ENCODE measurements at places on chromosomes 4 and X.

DNA sequence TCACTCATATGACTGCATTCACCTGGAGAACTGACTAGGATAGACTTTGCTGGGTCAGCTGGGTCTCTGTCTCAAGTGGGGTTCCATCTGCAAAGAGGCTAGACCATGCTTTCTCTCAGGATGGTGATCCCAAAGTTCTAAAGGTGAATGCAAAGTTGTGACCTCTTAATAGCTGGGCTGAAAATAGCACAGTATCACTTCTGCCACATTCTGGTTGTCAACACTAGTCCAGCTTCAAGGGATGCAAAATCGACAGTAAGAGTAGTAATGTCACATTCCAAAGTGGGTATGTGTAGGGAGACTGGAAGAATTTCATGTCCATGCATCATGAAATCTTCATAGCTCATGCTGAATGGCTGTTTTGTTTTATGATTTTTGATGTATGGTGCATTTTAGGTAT is 414.6 kb downstream of the PCDH7 start:
- DNase-seq = no peak

GRCh38 chr4:147546349-147546748 is 65.5 kb downstream of the EDNRA start:
- DNase-seq = no peak

- peak; percentile 0 for DNase-seq
Measured at GRCh38 chrX:38627683-38628082, 66.3 kb downstream of the TSPAN7 start.

- no peak for DNase-seq
Measured at GRCh38 chrX:66004928-66005829, 34.7 kb downstream of the VSIG4 start.

GRCh38 chrX:43716144-43716543 is 60.0 kb downstream of the MAOA start:
- DNase-seq = no peak

DNA sequence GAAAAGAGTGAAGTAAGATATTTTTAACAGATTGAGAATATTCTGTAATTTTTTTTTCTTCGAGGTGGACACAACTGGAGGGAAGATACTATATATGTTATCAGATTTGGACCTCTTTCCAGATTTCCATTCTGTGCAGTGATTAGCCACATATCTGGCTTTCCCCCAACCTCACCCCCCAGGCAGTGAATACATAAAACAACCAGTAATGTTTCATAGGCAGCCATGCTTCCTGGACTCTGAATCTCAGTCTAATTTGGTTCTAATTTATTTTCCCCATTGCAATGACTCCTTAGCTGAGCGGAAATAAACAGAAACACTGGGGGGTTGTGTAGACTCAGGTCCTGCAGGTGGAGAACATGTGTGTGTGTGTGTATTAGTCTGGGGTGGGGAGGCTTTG is 226.5 kb downstream of the FBXW7 start:
- no peak for DNase-seq

GRCh38 chr4:11549525-11549924 is 120.8 kb upstream of the HS3ST1 start:
- DNase-seq = no peak

DNA sequence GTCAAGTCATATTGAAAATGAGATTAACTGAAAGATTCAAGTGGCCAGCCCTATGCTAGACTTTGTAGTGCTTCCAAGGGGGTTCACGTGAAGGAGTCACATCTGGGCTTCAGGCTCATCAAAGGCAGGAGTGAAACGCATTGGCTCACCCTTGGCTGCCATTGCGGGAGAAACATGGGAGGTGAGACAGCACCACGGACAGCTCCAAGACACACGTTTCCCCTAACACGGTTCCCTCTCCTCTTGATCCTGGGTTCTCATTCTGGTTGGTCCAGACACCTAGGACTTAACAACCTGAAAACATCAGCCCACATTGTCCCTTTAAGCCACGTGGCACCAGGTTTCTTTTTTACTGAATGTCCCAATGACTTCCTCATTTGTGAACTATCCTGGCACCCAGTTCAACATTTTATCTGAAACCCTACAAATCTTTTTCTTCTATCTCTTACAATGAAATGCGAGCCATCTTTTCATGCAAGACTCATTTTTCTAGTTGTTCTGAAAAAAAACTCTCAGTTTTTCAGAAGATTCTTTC is 279.0 kb upstream of the VCX3A start:
- no peak for DNase-seq

- no peak for DNase-seq
Measured at GRCh38 chr4:128940971-128941370, 131.5 kb downstream of the JADE1 start.

DNA sequence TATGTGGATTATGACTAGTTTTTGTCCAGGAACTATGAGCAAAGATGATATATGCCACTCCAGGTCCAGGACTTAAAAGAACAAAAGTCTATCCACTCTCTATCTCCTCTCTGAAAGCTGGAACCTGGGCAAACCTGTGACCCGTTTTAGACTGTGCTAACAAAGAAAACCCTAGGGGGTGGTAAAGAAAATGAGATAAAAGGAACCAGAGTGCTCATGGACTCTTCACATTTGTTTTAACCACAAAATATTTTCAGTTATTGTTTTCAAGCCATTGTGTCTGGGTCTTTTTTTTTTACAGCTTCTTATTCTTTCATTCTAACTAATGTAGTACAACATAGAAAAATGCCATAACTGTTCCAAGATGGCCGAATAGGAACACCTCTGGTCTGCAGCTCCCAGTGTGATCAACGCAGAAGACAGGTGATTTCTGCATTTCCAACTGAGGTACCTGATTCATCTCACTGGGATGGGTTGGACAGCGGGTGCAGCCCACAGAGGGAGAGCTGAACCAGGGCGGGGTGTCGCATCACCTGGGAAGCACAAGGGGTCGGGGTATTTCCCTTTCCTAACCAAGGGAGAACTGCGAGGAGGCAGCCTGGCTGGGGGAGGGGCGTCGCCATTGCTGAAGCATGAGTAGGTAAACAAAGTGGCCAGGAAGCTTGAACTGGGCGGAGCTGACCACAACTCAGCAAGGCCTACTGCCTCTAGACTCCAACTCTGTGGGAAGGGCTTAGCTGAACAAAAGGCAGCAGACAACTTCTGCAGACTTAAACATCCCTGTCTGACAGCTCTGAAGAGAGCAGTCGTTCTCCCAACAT is 45.1 kb downstream of the CHM start:
- no peak for DNase-seq

GRCh38 chr4:156763511-156763910 is 208.1 kb downstream of the PDGFC start:
- no peak for DNase-seq

DNA sequence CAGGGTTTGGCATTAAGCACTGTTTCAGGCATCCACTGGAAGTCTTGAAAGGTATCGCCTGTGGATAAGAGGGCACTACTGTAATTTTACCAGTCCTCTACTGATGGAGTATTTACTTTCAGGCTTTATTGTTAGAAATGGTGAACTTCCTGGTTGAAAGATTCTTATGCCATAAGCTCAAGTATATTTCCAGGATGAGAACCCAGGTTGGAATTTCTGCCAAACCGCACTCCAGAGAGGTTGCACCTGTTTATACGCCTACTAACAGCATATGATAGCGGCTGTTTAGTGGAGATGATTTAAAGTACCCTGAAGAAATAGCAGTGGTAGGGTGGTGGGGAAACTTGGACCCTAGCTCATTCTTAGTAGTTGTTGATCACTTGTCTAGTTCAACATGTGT is 9.9 kb downstream of the FNIP2 start:
- DNase-seq = no peak

DNA sequence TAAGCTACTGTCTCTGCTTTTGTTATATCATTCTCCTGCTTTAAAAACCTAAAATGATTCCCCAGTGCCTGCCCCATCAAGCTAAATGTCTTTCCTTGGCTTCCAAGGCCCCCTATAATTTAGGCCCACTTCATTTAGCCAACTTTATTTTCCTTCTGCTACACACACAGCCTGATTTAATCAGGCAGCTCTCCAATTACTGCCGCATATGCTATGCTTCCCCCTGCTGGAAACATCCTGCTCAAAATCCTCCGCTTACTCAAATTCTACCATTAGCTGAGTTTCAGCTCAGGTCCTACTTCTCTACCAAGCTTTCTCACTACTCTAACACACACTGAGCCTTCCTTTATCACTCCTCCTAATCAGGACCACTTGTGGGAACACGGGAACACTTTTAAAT is 17.0 kb downstream of the LAMP2 start:
- DNase-seq = no peak

DNA sequence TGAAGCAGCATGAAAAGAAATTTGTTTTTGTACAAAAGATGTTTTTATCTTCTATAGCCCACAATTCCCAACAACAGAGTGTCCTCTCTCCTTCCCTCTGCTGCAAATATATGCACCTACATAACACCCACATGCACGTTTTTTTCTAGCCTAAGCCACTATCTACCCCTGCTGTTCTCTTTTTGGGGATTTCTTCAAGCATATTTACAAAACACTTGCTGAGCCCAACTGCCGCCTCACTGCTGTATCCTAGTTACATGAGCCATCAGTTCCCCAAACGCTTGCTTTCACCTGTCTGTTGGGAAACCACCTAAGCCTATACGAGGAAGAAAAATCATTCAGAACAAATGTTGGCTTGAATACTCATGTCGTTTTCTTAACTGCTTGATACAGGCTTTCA is 127.2 kb downstream of the CHRNA9 start:
- DNase-seq = no peak

GRCh38 chr4:108097990-108098553 is 70.7 kb downstream of the LEF1 start:
- DNase-seq = no peak

DNA sequence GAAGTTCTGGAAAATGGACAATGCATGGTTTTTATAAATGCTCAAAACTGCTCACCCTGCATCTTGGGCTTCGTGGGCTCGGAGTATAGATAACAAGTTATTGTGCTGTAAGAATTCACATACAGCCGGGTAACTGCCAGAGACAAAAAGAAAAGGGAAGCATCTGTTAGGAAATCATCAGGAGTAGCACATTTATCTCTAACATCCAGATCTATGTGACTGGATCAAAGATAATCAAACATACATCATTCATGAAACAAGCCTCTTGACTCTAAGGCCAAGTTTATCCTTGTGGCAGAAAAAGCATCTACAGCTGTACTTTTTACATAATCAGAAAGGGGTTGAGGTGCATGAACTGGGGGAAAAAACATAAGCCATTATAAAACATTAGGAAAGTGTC is 264.2 kb downstream of the PPP3CA start:
- DNase-seq = no peak

DNA sequence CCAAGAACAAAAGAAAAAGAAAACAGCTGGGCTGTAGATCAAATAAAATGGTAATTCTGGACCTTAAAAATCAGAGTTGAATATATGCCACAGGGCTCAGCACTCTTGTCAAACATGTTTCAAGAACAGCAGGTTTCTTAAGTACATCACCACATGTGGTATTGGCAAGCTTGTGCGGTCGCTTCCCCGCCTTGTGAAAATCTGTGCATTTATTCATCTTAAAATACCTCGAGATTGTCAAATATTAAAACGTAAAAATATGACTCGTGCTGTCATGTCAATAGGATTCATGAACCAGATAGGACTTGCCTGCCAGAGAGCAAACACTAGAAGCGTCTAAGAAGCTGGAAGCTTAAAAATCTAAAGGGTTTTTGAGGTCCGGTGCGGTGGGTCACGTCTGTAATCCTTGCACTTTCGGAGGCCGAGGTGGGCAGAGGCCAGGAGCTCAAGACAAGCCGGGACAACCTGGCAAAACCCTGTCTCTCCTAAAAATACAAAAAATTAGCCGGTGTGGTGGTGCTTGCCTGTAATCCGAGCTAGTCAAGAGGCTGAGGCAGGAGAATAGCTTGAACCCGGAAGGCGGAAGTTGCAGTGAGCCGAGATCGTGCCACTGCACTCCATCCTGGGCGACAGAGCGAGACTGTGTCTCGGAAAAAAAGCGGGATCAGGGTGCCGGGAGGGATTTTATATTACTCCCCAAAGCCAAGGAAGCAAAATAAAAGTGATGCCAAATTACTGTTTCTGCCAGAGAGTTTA is 40.2 kb upstream of the TMEM154 start:
- no peak for DNase-seq

DNA sequence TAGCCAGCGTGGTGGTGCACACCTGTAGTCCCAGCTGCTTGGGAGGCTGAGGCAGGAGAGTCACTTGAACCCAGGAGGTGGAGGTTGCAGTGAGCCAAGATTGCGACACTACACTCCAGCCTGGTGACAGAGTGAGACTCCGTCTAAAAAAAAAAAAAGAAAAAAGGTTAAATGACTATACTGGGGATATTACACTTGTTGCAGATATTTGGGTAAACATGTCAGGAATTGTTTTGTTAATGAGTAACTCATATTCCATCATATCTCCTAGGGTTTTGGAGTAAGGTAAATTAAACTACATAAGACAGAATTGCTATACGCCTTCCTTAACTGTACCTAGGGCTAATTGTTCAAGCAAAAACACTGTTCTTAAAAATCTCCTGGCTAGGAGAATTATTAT is 291.4 kb upstream of the IGFBP7 start:
- no peak for DNase-seq

- DNase-seq = no peak
Measured at GRCh38 chr4:164876700-164877324, at the start of gene APELA. Gene APELA (plus strand): TSS chr4:164877178. CDS start chr4:164877332, 154 bp downstream.

- DNase-seq = no peak
Measured at GRCh38 chr4:18106620-18107019, 85.1 kb upstream of the LCORL start.

- DNase-seq = no peak
Measured at GRCh38 chrX:30027636-30028035, 187.7 kb upstream of the MAGEB2 start.

DNA sequence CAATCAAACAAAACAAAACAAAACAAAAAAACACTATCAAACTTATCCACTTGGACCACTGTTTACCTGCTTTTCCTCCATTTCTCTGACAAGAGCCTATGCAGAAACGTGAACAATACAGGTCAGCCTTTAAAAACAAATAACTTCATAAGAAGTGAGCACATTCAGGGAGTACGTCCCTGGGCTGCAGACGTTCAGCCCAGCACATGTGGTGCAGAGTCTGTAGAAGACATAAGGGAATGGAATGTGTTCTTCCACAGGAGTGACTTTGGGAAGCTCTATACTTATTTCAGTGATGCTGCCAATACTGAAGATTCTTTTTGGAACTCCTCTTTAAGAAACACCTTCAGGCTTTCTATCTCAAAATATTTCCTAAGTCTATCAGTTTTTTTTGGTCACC is 120.6 kb downstream of the SPRY1 start:
- no peak for DNase-seq

DNA sequence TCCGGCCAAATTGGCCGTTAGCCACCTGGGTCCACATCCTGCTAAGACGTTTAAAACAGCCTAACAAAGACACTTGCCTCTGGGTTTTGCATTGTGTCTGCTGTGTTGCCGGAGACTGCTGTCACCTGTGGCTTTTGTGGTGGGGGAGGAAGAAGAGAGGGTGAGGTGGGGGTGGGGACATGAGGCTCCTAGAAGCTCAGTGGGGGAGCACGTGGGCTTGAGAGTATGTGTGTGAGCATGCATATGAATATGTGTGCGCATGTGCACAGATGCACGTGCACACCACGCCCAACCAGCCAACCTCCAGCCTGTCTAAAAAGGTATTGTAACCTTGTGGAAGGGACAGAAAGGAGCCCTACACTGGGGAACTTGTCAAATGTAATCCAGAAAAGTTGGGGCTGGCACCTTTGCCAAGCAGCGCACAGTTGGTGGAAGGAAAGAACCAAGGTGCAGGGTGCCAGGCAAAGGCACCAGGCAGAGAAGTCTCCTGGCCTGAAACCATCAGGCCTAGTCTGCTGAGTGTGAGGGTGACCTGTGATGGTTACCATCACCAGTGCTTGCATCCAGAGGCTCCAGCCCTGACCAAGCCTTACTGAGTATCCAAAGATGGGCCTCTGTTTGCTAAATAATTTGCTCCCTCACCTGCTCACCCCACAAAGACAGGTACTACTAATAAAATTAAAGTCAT is 10.1 kb upstream of the SASH3 start:
- no peak for DNase-seq

- no peak for DNase-seq
Measured at GRCh38 chr4:89797117-89797516, 39.8 kb downstream of the SNCA start.
